ENCODE measurements at places on chromosomes 6 and 20. TPM values are rescaled to one million over a fixed set of nuclear protein-coding genes. Genes with fewer than 3 reads are reported as not detected.

The TMEM217 gene
- 6.1 TPM for total RNA-seq

The FRS3 gene
- 4.7 TPM for total RNA-seq

The ECT2L gene
- total RNA-seq, result not detected

The F13A1 gene
- not detected for total RNA-seq

The PRL gene
- total RNA-seq, result not detected

The SNX9 gene
- 33.7 TPM for total RNA-seq

The DEFB132 gene
- total RNA-seq, result not detected

The TRAPPC3L gene
- not detected for total RNA-seq

The BPIFB1 gene
- total RNA-seq, result not detected

The ZNF334 gene
- total RNA-seq, result 2.0 TPM

The TMC2 gene
- not detected for total RNA-seq
